Breast epithelium (tissue), 4 donors: ENCODE measurements at places on chromosomes 11 and 22. TPM values are rescaled to one million over a fixed set of nuclear protein-coding genes. Genes with fewer than 3 reads are reported as not detected.

CD3E gene
- 2.1 TPM for total RNA-seq

BBOX1 gene
- total RNA-seq, result 61.0 TPM

MMP13 gene
- not detected for total RNA-seq

OPCML gene
- not detected for total RNA-seq

CPT1A gene
- 30.4 TPM for total RNA-seq

TBX1 gene
- 9.2 TPM for total RNA-seq

MUC5AC gene
- total RNA-seq, result not detected

OR5P2 gene
- 13.0 TPM for total RNA-seq

KDM4E gene
- not detected for total RNA-seq

WNT7B gene
- not detected for total RNA-seq

EHF gene
- total RNA-seq, result 132 TPM

NNMT gene
- total RNA-seq, result 1,078 TPM

KDM4D gene
- total RNA-seq, result 0.96 TPM

AQP11 gene
- 1.8 TPM for total RNA-seq

TSGA10IP gene
- total RNA-seq, result not detected

OR51B2 gene
- total RNA-seq, result not detected
